ENCODE measurements at places on chromosomes 7 and 10.

DNA sequence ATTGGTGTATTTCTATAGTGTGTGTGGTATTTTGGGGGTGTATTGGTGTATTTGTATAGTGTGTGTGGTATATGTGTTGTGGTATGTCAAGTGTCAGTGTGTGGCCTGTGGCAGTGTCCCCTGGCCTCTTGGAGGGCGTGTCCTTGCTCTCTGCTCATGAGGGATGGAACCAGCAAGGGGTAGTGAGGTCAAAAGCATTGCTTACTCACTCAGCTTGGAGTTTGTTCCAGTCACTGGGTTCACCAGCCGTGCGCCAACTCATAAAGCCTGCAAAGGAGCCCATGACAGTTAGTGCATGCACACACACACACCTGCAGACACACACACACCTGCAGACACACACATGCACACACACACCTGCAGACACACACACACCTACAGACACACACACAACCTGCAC lies 4.3 kb upstream of the TRPV6 start:
- no peak for DNase-seq

DNA sequence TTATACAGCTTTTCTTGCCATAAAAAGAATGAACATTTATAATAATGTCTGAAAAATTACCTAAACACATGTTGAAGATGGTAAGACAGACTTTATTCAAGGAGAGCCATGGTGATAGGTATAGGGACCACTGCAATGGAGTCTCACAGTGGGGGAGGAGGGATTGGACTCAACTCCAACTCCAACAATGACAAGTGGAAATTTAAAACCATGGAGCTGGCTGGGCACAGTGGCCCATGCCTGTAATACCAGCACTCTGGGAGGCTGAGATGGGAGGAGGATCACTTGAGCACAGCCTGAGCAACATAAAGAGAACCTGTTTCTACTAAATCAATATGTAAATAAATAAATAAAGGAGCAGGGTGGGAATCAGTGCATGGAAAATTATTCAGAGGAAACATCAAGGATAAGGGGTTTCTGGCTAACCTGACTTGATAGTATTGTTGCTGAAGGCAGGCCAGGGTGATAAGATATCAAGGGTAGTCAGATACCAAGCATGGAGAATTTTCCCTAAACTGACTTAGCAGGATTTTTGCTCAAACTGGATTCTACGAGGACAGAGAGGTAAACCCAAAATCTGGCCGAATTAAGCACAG lies 19.5 kb upstream of the MICU1 start:
- DNase-seq = no peak

DNA sequence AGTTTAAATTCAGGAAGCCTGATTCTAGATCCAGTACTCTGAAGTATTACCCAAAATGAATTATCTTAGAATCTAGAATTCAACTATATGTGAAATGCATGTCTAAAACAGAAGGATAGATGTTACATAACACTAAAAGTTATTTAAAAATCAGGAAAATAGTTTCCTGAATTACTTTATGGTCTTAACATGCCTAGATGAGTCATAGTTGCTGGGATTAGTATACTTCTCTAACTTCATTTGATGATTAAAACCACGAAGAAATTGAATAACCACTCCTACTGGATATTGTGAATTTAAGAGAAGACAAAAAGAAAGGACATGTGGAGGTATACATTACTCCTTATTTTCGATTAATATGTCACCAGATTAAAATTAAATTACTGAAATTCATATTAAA lies 65.5 kb downstream of the ATAD1 start:
- DNase-seq = no peak

- no peak for DNase-seq
Measured at GRCh38 chr7:48158404-48158803, 12.9 kb upstream of the ABCA13 start.

DNA sequence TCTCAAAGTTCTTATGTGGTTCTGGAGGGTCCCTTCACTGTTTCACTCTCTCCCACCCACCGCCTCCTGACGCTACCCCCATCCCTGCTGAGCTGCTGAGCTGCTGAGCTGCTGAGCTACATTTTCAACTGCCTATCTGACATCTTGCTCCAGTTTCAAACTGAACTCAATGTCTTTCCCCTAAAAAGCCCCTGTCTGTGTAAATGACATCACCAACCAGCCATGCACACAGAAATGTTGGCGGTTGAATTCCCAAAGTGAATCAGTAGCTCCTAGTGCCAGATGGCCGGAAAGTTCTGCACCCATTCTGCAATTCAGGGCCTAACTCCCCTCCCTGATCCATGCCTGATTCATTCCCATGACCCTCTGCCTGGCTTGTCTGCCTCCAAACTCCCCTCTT lies 71.2 kb downstream of the WNT2 start:
- DNase-seq = no peak

GRCh38 chr7:43501870-43502269 lies 81.0 kb upstream of the STK17A start:
- DNase-seq = no peak

DNA sequence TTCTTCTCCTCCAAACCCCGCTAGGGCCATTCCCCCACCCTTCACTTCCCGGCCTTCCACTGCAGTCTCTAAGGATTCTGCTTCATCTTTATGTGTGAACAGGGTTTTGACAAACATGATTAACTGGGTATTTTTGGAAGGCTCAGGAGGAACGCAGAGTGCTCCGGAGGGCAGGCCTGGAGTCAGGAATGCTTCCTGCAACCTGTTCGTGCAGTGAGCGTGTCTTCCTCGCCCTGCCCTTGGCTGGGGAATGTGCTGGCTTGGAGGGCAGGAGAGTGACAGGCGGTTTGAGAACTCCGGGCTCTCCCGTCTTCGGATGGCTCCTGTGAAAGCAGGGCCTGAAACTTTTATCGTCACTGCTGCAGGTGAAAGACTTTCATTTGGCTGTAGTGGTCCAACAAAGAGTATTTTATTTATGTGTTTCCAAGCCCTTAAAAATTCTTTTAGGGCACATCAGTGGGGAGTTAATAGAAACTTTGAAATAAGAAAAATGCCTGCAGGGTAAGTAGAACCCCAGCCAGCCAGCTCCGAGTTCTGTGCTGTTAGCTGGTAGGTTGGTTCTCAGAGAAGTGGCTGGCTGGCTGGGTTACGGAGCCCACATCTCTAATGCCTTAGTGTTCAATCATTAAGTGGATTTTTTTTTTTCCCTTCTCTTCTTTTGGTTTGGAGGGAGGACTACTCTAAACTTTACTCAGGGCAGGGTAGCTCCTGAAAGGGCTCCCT lies 51.0 kb downstream of the TCF7L2 start:
- no peak for DNase-seq

GRCh38 chr7:155820788-155821187 lies 8.5 kb upstream of the SHH start:
- DNase-seq = no peak

- DNase-seq = no peak
Measured at GRCh38 chr7:113813471-113813870, 105.3 kb downstream of the PPP1R3A start.

DNA sequence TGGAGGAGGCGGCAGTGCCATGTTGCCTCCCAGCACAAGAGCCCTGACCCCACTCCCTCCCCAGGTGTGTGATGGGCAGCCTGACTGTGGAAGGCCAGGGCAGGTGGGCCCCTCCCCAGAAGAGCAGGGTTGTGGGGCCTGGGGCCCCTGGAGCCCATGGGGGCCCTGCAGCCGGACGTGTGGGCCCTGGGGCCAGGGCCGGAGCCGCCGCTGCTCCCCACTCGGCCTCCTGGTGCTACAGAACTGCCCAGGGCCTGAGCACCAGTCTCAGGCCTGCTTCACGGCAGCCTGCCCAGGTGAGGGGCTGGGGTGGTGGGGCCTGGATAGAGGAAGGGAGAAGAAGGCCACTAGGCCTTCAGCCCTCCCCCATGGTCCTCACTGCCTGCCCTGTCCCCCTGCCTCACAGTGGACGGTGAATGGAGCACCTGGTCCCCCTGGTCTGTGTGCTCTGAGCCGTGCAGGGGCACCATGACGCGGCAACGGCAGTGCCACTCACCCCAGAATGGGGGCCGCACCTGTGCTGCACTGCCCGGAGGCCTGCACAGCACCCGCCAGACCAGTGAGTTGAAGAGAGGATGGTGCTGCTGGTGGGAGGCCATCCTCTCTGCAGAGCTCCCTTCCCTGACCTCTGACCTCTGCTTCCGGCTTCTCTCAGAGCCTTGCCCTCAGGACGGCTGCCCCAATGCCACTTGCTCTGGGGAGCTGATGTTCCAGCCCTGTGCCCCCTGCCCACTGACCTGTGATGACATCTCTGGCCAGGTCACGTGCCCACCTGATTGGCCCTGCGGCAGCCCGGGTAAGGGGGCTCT lies 18.2 kb upstream of the ZNF467 start:
- DNase-seq = no peak

GRCh38 chr7:151696721-151697514 lies 177.2 kb upstream of the RHEB start:
- no peak for DNase-seq

- DNase-seq = no peak
Measured at GRCh38 chr10:25627606-25628005, 306.4 kb upstream of the MYO3A start.

DNA sequence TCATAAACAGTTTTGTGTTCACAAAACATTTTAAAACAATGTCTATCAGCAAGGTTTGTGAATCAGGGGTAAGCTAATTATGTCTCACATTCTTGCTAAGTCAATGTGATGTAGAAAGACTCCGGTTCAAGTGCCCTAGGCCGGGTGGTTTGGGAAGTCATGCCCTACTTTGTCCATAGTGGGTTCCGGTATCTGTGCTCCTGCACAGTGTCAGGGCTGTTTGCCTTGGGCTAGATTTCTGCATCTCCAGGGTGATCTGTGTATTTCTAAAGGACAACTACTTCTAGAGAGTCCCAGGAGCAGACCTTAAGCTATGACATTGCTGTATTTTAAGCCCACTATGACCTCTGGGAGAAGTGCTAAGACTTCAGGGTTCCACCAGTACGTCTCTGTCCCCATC lies 504.1 kb downstream of the PLXNA4 start:
- no peak for DNase-seq

GRCh38 chr7:303884-304573 lies 14.1 kb downstream of the FOXL3 start:
- DNase-seq = no peak

DNA sequence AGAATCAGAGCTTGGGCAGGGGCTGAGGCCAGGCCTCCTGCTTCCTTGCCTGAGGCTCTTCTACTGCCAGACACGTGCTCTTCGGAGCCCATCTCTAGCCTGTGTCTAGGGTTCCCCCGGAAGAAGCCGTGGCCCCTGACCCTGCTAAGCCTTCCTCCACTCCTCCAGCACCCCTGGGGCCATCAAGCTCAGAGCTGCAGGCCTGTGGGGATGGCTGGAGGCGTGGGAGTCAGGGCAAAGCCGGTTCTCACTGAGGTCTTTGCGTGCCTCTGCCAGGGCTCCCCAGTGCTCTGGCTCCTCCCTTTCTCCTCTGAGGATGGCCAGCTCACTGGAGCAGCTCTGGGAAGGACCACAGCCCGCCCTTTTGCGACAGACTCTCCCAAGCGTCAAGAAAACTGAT lies 34.4 kb downstream of the GHRHR start:
- DNase-seq = no peak

DNA sequence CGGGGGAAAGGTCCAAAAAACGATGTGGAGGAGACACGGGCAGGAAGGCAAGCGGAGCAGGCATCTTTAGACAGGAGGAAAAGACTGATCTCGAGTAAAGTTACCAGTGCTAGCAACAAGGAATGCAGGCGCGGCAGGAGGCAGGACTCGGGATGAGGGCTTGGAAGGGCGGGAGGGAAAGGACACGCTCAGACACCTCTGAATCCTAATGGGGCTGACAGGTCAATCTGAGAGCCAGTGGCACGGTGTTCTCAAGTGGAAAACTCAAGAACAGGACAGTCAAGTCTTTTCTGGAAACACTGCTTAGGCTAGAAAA lies 155.3 kb upstream of the COBL start:
- DNase-seq = no peak

- DNase-seq = no peak
Measured at GRCh38 chr7:36852931-36853330, 128.6 kb upstream of the AOAH start.

DNA sequence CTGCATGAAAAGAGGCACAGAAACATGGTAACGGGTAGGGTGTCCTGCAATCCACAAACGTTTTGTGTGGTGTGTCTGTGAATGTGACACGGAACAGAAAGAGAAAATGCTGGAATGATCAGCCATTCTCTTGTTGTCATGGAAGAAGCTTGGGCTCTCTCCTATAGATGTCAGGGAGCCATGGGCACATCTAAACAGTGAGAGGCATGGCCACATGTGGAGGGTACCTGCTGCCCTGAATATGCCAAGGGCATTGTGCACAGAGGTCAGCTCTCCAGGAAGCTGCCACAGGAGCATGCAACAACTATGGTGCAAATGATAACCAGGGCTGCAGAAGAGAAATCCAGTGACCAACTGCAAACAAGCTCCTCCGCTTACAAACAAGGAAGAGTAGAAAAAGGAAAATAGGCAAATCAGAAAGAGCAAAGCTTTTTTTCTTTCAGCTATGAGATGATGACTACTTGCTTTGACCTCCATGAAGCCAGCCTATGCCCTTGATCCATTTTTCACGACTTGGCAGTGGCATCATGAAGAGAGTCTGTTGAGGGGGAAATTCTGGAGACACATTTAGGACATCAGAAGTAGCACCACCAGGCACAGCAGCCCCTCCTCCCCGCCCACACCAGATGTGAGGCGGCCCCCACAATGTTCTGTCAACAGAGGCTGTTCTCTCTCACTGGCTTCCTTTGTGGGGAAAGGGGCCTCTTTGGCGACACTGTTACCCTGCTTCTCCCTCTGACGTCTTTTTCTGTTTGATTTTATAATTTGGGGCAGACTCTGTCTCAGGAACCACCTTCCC lies 4.8 kb upstream of the PDE1C start:
- no peak for DNase-seq

DNA sequence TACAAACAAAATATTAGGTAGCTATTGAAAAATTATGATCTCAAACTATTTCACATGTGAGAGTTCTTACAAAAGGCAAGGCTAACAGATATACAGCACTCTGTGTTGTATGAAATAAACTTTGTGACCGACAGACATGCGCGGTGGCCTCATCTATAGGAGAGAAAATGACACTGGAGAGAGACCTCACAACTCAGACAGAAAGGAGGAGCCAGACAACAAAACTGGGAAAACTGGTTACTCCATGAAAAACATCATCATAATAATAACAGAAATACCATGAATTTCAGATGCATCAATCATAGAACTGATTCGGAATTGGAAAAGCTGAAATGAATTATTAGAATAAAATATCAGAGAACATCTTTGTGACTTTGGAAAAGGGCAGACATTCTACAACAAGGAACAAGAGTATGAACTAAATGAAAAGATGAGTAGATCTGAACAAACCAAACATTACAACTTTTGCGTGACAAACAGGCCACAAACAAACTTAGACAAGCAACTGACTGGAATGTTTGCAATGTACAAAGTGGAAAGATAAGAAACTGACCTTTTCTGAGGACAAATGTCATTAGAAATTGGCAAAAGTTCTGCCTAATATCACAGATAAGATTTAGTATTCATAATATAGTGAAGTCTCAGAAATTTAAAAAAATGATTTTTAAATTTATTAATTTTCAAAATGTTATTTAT lies 69.3 kb downstream of the TNS3 start:
- DNase-seq = no peak

GRCh38 chr10:132169766-132170560 lies 16.8 kb upstream of the DPYSL4 start:
- DNase-seq = no peak
